ENCODE measurements at places on chromosomes 4 and X.

DNA sequence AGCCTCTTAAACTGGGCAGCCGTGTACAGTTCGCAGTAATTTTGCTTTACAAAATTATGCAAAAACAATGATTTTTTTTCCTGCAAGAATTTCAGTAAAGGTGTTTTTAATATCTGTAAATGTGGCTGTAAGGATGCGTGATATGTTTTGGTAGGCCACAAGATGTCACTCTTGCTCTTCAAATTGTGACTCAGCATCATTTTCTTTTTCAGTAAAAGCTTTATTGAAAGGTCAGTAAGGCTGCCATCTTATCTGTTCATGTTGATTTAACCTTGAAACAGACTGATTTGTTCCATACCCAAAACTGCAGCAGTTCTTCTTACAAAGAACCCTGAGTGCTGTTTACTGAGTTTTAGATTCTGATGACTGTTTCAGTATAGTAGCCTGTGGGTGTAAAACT, 39.9 kb downstream of the TXLNG start:
- no peak for DNase-seq

DNA sequence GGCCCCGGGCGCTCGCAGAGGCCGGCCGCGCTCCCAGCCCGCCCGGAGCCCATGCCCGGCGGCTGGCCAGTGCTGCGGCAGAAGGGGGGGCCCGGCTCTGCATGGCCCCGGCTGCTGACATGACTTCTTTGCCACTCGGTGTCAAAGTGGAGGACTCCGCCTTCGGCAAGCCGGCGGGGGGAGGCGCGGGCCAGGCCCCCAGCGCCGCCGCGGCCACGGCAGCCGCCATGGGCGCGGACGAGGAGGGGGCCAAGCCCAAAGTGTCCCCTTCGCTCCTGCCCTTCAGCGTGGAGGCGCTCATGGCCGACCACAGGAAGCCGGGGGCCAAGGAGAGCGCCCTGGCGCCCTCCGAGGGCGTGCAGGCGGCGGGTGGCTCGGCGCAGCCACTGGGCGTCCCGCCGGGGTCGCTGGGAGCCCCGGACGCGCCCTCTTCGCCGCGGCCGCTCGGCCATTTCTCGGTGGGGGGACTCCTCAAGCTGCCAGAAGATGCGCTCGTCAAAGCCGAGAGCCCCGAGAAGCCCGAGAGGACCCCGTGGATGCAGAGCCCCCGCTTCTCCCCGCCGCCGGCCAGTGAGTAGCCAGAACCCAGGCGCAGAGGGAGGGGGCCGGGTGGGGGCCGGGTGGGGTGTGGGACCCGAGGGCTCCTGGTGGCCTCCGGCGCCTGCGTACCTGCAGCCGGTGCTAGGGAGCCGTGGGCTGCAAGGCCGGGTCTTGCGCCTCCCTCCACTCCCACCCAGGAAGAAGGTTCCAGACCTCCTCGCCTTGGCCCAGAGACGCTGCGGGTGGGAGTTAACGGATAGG, 534 bp downstream of the MSX1 start:
- no peak for DNase-seq

DNA sequence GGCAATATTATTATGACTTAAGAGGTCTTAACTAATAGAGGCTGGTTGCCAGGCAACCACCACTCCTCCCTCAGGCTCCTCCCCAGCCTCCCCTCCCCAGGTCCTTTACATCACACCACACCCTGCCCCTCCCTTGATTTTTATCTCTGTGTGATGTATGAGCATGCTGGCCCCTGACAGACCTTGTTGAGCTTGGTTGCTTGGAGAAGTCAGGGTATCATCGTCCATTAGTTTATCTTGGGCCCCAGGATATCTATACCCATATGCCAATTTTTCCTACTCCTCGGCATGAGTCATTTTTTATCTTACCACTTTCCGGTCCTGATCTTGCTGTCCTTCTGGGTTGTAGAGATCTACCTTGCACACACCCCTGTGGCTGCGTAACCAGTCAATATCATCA, 2.5 kb downstream of the AKAP4 start:
- no peak for DNase-seq

DNA sequence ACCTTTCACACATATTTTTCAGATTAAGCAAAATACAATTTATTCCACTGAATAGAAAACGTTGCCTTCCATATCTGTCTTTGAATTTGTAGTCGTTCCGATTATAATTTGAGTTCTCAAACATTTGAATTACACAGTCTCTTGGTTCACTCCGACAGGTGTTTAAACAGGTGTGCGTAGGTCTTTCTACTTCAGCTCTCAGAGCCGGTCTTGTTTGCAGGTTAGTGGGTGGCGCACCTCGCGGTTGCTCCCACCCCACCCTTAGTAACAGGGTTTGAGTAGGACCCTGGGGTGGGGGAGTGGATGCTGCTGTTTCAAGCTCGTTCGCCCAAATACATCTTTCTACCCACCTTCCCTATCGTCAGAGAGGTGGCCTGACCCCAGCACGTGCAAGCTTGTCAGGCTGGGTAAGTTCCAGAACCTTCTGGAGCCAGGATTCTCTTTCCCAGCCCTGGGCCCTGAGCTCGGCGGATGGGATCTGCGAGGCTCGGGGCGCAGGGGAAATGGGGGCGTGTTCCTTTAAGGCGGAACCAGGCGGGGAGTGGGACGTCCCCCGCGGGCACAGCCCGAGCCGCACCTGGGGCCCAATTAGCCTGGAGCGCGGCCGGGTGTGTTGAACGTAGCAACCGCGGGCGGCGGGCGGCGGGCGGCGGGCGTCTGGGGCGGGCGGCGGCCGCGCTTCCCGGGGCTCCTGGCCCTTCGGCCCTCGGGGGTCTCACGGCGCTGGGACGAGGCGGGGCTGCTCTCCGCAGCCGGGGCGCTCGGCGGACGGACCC, at the start of gene FAM149A:
TSS of gene FAM149A (plus strand) at position 591 of the 776 bp plus-strand sequence.
- no peak for DNase-seq

GRCh38 chrX:6184900-6185515, 43.7 kb downstream of the NLGN4X start:
- DNase-seq: no peak

DNA sequence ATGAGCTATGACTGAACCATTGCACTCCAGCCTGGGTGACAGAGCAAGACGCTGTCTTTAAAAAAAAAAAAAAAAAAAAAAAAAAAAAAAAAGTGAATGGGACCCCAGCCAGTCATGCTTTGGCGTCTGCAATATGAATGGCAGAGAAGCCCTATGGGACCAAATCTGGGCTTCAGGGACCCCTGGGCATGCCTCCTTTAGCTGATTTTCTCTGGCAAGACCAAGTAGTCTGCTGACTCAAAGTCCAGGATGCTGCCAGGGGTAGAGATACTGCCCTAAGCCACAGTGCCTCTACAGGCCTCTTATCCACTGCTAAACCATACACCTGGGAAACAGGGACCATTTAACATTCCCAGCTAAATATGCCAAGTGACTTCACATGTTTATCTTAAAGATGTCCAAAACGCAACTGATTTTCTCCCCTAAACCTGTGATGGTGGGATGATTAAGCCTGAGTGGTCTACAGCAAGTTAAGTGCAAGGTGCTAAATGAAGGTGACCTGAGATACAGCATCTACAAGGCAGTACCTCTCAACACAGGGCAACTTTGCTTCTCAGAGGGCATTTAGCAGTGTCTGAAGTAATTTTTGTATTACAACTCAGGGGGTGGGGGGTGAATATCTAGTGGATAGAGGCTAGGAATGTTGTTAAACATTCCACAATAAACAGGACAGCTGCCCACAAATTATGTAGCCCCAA, 5.8 kb downstream of the RPS4X start:
- no peak for DNase-seq

GRCh38 chr4:189514209-189514608, 426.5 kb upstream of the FRG1 start:
- DNase-seq: no peak

GRCh38 chrX:40652664-40653063, 5.3 kb upstream of the CXorf38 start:
- no peak for DNase-seq

GRCh38 chr4:140239311-140239710, 85.3 kb upstream of the MAML3 start:
- no peak for DNase-seq

- no peak for DNase-seq
Observed at GRCh38 chr4:176971576-176972115, 178.9 kb upstream of the VEGFC start.

DNA sequence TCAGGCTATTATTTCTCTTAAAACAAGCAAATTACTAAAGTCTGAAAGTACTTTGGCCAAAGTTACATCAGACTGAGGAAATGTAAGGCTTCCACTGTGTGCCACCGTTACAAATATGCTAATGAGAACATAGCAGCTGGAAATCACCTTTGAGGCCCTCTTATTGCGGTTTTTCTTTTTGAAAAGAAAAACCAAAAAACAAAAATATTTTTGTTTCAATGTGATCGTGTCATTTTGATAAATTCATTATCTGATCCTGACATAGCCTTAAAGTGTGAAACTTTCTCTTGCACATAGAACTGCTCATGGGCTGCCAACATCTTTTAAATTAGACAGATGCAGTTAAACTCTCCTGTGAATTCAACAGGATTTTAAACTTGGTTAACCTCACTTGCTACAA, 2.8 kb upstream of the TIFA start:
- no peak for DNase-seq

Data from ascending aorta (tissue), 2 donors.